Activated CD4-positive, alpha-beta memory T cell treated with anti-CD3 and anti-CD28 coated beads, Interleukin-2, amount 10 ng/mL, durations not matched to agents 7 days and 5 days (primary cell): ENCODE measurements at places on chromosomes 6 and 20. TPM values are rescaled to one million over a fixed set of nuclear protein-coding genes. Genes with fewer than 3 reads are reported as not detected.

BMP6 gene
- total RNA-seq = not detected

MYBL2 gene
- total RNA-seq = 76.6 TPM

GRCh38 chr6:146305951-146306350 lies 237.7 kb upstream of the RAB32 start:
- no peaks in the 10 kb centered on the region for H3K4me1 ChIP-seq
- no peaks in the 10 kb centered on the region for H3K36me3 ChIP-seq
- no peaks in the 10 kb centered on the region for H3K27me3 ChIP-seq

RAET1G gene
- not detected for total RNA-seq

GRCh38 chr6:130577178-130577919 lies 211.5 kb downstream of the TMEM200A start:
- H3K36me3 ChIP-seq = peaks cover 30% of the 10 kb centered on the region
- DNase-seq = no peak
- H3K4me1 ChIP-seq = peaks cover 40% of the 10 kb centered on the region

LINC00237 gene
- not detected for total RNA-seq

DNA sequence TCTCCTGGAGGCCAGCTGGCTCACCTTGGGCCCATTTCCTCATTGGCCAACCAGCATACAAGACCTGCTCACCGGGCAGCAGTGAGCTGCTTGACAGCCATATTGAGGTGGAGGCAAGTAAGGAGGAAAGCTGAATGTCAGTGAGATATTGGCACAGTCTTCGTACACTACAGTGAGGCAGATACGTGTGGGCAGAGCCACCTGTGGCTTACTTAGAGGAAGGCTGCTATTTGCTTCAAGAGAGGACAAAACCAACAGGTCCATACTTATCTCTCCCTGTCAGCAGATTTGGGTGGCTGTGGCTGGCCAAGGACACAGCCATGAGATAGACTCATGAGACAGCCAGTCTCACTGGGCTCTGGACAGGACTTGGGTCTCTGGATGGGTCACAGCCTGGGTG lies 15.1 kb upstream of the MCM3 start:
- DNase-seq = no peak
- H3K27ac ChIP-seq = no peak overlapping the region
- no peaks in the 10 kb centered on the region for H3K27me3 ChIP-seq

- H3K27ac ChIP-seq = no peak overlapping the region
- no peaks in the 10 kb centered on the region for H3K4me1 ChIP-seq
- no peak overlapping the region for H3K4me3 ChIP-seq
- H3K27me3 ChIP-seq = no peaks in the 10 kb centered on the region
Observed at GRCh38 chr6:19781269-19781668, 55.9 kb upstream of the ID4 start.

DNA sequence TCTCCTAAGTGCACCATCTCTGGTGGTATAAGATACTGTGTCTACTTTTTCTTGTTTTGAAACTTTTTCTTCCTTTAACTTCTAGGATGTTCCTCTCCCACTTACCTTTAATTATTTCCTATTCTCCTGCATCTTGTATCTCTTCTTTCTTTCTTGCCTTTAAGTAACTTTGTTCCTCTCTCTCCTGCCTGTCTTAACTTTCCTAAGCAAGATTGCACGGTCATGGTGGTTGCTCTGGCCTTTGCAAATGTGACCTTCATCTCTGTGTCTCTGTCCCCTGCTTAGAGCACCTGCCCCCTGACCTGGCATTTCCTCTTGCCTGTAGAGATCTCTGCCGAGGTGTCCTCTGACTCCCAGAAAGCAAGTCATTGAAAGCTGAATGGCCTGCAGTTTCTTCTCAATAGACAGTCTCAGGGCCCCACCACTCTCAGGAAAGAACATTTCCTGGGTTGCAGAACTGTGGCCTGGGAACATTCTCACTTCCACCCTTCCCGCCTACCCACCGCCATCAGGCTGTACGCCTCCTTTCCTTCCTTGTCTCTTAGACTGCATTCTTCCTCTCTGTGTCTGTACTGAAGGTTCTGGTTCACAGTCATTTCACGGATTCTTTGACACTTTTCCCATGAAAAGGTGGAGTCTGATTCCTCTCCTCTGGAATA lies 12.8 kb downstream of the ZDHHC14 start:
- no peaks in the 10 kb centered on the region for H3K27me3 ChIP-seq
- no peak overlapping the region for H3K4me3 ChIP-seq

- DNase-seq = no peak
- H3K27me3 ChIP-seq = no peaks in the 10 kb centered on the region
- H3K36me3 ChIP-seq = no peaks in the 10 kb centered on the region
- H3K4me3 ChIP-seq = no peak overlapping the region
- H3K27ac ChIP-seq = no peak overlapping the region
Observed at GRCh38 chr6:169341065-169341464, 87.4 kb upstream of the THBS2 start.

GRCh38 chr6:159196430-159196975 lies 27.3 kb downstream of the FNDC1 start:
- no peaks in the 10 kb centered on the region for H3K4me1 ChIP-seq
- peaks cover 39% of the 10 kb centered on the region for H3K27me3 ChIP-seq
- no peaks in the 10 kb centered on the region for H3K36me3 ChIP-seq

DNA sequence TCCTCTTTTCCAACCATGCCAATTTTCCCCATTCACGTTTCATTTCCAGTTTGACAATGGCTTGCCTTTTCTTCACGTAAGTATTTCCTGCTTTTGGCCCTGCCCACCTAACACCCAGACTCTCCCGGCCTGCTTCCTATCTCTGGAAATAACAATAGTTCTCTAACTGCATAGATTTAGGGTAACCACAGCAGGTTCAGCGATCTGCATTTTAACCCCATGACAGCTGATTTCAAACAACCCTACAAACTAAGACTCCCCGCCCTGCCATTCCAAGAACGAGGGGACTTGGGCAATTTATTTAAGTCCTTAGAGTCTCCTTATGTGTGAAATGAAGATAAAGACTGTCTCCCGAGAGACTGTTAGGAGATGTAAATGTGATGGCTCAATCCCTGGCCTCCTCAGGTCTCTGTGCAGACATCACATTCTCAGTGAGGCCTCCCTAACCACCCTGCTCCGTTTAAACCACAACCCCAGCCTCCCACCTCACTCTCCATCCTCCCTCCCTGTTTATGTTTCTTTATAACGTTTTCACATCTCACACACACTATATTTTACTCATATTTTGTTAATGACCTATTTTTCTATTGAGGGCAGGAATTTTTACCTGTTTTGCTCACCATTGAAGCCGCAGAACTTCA lies 134.8 kb downstream of the GJA10 start:
- H3K27me3 ChIP-seq = no peaks in the 10 kb centered on the region
- H3K36me3 ChIP-seq = peaks cover 23% of the 10 kb centered on the region
- DNase-seq = no peak
- H3K4me3 ChIP-seq = peak overlapping the region; percentile 5
- H3K4me1 ChIP-seq = peaks cover 54% of the 10 kb centered on the region

- H3K27me3 ChIP-seq = no peaks in the 10 kb centered on the region
- peaks cover 16% of the 10 kb centered on the region for H3K4me1 ChIP-seq
- H3K4me3 ChIP-seq = no peak overlapping the region
- no peak overlapping the region for H3K27ac ChIP-seq
- no peak for DNase-seq
- H3K36me3 ChIP-seq = peaks cover 7% of the 10 kb centered on the region
Observed at GRCh38 chr20:63857764-63858392, 3.4 kb upstream of the ABHD16B start.

DNA sequence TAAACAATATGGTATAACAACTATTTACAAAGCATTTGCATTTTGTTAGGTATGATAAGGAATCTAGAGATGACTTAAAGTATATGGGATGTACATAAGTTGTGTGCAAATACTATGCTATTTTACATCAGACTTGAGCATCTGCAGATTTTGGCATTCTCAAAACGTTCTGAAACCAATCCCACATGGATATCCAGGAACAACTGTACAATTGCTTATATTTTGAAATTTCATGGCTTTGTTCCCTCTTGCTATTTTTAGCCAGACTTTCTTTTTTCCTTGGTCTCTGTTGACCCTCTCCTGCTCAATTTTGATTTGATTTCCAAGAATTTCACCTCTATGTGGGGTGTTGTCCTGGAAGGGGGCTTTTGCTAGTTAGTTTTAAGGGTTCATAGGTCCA lies 32.9 kb upstream of the UST start:
- H3K27ac ChIP-seq = no peak overlapping the region
- H3K4me1 ChIP-seq = peaks cover 11% of the 10 kb centered on the region
- no peak for DNase-seq
- peaks cover 8% of the 10 kb centered on the region for H3K36me3 ChIP-seq
- H3K4me3 ChIP-seq = no peak overlapping the region
- H3K27me3 ChIP-seq = no peaks in the 10 kb centered on the region
